Activated CD8-positive, alpha-beta memory T cell treated with anti-CD3 and anti-CD28 coated beads for 1 hour (primary cell): ENCODE measurements at places on chromosomes 2 and 18.
A peak's percentile ranks its signal among the peaks of the same experiment; 100 is the strongest.

DNA sequence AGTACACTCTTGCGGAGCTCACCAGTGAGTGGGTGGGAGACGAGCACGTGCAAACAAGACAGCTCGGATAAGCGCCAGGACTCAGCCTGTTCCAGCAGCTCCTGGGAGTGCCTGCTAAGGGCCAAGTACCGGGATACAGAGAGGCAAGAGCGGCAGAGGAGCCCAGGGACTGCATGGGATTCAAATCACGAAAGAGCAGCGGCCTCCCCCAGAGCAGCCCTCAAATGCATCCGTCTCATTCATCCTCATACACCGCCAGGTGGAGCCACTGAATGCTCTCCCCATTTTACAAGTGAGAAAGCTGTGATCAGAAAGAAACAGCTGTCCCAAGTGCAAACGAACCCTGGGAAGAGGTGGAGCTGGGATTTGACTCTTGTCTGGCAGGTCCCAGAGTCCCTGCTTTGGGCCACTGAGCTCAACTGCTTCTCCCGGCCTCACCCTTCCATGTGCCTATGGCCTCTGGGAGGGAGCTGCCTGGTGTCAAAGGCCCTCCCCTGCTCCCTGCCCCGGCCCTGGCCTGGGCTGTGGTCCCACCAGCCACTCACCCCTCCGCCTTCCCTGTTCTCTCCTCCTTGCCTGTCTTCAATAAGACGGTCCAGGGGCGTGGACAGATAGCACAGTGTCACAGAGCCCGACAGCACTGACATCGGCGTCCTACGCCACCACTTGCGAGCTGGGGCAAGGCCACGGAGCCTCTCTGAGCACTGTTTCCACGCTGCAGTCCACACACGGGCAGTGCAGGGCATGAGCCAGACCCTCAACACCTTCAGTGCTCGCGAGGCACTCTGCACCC lies 72.8 kb upstream of the TAF1B start:
- DNase-seq: no peak

DNA sequence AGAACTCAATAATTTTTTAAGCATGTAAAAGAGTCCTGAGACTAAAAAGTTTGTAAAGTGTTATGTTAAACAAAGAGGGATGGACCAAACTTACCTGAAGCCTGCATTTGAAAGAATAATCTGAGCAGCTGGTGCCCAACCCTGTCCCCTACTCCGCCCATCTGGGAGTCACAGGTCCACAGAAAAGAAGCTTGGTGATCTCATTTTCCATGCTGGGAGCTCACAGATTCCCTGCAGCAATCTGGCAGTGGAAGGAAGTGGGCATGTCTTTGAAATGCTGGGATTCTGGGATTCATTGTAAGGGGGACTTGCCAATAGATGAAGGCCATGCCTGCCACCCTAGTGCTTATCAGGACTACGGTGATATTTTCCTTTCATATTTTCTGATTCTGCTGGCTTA lies 17.9 kb downstream of the CDH2 start:
- no peak for DNase-seq

GRCh38 chr18:57002627-57003026 lies 144.3 kb upstream of the BOD1L2 start:
- DNase-seq: no peak

DNA sequence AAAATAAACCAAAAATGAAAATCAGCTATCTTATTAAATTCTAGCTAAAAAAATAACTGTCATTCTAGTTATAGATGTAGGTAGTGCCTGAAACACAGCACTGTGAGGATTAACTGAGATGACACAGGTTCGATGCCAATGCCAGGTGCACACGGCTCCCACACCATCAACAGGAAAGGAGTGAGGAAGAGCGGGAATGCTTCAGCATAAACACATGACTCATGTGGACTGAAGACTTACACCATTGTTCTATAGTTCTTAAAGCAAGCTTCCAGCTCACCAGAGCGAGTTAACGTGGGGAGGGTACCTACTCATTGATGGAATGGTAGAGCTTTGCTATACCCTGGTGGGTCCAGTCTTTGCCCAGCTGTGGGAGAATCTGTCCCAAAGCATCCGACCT lies 76.7 kb downstream of the EMILIN2 start:
- no peak for DNase-seq

- no peak for DNase-seq
These were observed 111.8 kb downstream of the HDAC4 start for GRCh38 chr2:239288951-239289511.

DNA sequence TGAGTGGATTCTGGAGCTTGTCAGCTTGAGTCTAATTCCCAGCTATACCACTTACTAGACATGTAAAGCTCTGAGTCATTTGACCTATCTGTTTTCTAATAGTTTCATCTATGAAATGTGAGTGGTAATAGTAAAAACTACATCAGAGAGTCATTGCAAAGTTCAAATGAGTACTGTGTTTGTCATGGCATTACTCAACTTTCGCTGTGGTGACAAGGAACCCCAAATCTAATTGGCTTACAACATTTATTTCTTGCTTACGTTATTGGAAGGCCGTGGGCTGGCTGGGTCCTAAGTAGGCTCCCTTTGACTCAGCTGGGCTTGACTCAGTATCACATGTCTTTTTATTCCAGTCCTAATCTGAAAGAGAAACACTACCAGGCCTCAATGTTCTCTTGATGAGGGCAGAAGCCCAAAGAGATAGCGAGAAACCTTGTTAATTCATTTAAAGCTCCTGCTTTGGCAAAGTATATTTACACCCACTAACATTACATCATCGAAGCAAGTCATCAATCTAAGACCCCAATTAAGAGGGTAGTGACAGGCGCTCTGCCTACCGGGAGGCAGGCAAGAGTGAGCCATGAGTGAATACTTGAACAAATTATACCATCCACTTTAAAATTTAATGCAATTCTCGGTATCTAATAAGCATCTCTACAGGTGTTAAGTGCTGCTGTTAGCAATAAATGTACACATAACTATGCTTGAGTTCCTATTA lies 431.8 kb upstream of the SPHKAP start:
- no peak for DNase-seq

- DNase-seq: no peak
These were observed 36.6 kb downstream of the RPL31 start for GRCh38 chr2:101038455-101039255.

DNA sequence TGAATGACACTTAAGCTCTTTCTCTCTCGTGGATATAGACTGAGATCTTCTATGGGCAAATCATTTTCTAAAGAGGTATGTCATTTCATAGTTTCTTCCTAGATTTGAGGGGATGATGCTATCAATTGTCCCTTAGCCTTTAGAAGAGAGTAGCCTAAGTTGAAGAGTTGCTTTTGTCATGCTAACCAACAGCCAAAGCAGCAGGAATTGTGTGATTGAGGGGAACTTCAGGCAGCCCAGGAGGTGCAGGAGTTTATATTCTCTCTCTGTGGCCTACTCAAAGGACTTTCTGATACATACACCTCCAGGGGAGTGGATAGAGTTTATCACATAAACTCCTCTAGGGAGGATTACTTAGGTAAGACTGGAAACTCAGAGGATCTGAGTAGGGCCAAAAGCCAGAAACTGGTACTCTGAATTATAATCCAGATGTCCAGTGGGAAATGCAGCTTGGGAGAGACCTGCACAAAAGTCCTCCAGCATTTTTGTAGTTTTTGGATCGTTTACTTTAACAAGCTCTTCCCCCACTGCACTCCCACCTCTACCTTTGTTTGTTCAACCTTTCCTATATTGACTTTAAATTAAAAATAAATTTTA lies 150.7 kb upstream of the CCDC68 start:
- no peak for DNase-seq

DNA sequence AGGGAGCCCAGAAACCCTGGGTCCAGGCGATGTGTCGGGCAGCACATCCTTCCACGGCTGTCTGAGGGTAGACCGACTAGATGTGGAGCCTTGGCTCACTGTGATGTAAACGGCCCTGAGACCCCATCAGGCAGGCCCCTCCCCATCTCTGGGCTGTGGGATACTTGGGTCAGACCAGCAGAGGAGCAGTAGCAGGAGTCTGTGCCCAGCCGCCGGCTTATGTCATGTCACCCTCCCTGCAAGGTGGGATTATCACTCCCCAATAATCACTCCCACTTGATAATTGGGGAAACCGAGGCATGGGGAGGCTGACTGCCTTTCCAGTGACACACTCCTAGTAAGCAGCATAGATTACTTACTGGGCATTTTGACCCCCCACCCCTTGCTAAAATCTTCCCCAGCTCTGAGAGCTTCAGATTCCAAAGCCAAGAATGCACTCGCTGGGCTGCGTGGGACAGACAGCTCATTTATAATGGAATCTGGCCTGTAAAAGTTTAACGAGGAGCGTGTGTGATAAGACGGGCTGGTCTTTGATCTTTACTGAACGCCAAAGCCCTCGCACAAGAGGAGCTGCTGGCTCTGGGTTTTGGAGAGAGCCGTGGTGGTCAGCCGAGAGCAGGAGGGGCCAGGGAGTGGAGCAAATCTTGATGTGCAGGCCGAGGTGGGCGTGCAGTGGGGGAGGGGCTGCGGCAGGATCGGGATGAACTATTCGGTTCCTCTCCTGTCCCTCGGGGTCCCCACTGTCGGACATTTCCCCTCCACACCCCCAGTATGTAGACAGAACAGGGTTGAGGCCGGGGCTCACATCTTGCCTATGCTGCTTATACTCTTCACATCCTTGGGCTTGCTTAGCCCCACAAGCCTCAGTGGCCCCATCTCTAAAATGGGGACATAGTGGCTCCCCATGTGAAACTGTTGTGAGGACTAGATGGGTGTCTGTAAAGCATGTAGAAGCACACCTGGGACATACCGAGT lies 200.0 kb downstream of the GLI2 start:
- no peak for DNase-seq

GRCh38 chr2:64988420-64989125 lies 626 bp upstream of the SLC1A4 start:
- DNase-seq: peak; percentile 14

GRCh38 chr2:1305342-1306013 lies 107.8 kb upstream of the TPO start:
- DNase-seq: no peak

GRCh38 chr2:206396211-206396610 lies 47.1 kb upstream of the ADAM23 start:
- DNase-seq: no peak

GRCh38 chr2:68912732-68913131 lies 40.0 kb downstream of the GKN2 start:
- DNase-seq: no peak

DNA sequence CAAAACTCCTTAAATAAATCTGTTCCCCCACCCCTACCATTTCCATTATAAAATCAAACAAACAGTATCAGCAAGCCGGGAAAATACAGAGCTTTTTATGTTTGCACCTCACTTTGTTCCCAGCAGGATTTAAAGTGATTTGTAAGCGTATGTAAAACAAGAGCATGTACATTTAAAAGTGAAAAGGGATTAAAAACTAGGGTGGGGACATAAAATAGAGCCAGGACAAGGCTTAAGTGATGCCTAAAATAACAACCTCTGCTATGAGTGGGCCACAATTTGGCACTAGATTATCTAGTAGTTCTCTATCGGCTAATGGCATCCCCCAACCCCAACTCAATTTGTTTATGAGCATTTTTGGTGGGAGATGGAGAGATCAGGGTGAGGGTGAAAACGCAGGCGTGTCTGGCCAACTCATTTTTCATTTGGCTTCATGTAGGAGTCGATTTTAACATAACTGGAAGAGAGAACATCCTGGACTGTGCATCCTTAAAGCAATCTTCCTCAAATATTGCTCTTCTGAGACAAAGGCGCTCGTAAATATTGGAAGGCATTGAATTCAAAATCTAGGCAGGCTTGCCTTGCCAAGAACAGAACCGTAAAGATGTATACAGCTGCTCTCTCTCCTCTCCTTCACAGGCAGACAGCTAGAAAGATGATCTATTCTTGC lies 34.5 kb upstream of the TSPYL6 start:
- DNase-seq: no peak

- peak; percentile 67 for DNase-seq
These were observed 3.2 kb downstream of the SLC39A10 start for GRCh38 chr2:195659982-195660890.

- no peak for DNase-seq
These were observed 12.3 kb upstream of the CERS6 start for GRCh38 chr2:168443818-168444217.

- no peak for DNase-seq
These were observed 150.1 kb upstream of the RMP24 start for GRCh38 chr18:35822413-35822812.

DNA sequence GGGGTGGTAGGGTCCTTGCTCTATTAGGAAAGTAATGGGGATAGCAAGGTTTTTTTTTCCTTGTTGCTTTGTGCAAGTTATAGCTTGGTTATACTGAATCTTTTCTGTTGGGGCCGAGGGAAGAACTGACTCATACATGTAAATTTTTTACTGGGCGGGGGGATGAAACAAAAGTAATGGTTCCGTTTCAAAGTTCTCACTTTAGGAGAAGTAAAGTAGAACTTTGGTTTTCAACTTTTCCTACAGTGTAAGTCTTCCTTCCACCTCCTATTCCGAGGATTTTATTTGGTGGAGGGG lies 1.1 kb downstream of the AFTPH start:
- no peak for DNase-seq

GRCh38 chr2:233707940-233708644 lies 4.6 kb upstream of the UGT1A5 start:
- no peak for DNase-seq

GRCh38 chr18:49754866-49755265 lies 58.5 kb downstream of the ACAA2 start:
- DNase-seq: no peak

- DNase-seq: no peak
These were observed 305.9 kb downstream of the ARHGAP15 start for GRCh38 chr2:143435131-143435530.

DNA sequence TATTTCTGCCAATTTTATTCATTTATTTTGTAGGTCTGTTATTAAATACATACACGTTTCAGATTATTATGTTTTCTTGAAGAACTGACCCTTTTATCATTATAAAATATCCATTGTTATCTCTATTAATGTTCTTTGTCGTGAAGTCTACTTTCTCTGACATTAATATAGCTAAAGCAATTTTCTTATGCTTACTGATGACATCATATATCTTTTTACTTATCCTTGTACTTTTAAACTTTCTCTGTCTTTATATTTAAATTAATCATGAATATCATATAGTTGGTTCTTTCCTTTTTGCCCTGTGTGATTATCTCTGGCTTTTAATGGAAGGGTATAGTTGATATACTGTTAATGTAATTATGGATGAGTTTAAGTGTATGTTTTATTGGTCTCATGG lies 36.5 kb upstream of the SLC9A2 start:
- DNase-seq: no peak

- no peak for DNase-seq
These were observed 527.2 kb upstream of the SOX11 start for GRCh38 chr2:5164776-5165525.

DNA sequence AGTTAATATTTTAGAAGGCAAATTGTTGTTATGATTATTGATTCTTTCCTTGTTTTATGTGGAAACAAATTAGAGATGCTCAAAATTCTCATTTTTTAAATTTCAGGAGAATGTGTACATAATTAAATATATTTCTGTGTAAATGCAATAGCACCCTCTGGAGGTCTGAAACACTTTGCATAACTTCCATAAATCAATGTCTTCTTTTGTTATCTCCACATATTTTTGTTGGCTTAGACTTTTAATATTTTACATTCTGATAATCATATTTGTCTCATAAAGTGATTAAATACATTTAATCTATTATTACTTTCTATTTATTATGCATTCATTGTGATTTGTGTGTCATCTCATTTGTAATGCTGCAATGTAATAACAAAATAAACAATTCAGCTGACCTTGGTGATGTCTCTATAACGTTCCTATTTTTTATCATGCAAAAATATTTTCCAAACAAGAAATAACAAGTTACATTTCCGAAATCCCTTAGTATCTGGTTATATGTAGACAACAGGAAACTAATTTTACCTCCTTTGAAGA lies 201.8 kb upstream of the GALNT5 start:
- DNase-seq: no peak
